NCI-H1105 treated with DMSO at 0.1 percent for 48 hours (cell line): ENCODE measurements at places on chromosomes 13 and 19.
A peak's percentile ranks its signal among the peaks of the same experiment; 100 is the strongest.

GRCh38 chr13:47396915-47397314 is 500.1 kb upstream of the HTR2A start:
- DNase-seq: no peak

DNA sequence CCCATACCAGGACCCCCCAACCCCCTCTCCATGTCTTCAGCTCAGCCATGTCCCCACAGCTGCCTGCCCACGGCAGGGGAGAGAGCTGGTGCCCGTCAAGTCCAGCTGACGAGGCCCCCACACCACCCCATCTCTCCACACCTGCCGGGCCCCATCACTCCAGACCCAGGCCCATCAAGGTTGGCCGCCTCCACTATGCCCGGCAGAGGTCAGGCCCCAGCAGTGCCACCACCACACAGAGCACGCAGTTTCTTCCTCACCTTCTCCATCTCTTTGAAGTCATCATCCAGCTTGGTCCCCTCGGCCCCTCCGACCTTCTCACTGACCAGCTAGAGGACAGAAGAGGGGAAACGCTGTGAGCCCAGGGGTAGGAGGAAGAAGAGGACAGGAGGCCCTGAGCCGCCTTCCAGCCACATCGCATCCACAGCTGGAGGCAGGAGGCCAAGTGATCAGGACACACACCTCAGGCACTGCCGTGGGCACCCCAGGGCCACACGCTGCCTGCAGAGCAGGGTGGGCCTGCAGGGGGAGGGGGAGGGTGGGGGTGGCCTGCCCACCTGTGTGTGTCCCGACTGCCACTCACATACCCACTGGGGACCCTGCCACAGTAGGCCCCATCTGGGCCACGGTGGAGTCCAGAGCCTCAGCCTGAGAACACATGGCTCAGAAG is 23.4 kb downstream of the MPND start:
- no peak for DNase-seq

DNA sequence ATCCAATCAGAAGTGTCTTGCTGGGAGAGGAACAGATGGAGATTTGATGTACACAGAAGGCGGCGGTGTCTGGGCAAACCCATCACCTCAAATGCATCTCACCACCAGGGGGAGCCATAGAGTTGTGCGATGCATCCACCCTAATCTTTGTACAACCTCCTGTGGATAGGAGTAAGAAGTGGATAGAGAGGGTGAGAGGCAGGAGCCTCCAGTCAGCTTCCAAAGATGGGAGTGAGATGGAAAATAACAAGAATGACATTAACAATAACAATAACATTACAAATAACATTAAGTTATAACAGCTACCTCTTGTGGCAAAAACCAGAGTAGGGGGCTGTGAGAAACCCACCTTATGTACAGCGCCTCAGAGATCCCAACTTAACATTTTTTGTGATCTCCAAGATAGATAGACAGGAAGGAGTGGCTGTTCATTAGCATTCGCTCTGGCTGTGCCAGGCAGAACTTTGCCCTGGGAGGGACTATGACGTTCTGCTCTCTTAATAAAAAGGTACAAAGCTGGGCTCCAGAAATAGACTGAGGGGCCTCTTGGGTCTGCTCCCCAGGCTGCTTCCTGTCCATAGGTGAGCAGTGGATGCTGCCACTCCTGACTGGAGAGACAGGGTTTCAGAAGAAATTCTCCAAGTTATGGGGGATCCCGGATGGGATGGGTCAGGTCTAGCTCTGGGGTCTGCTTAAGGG is 5.2 kb upstream of the CEACAM18 start:
- peak; percentile 53 for DNase-seq

GRCh38 chr19:19866611-19867248 is 1.0 kb downstream of the ZNF253 start:
- peak; percentile 30 for DNase-seq

DNA sequence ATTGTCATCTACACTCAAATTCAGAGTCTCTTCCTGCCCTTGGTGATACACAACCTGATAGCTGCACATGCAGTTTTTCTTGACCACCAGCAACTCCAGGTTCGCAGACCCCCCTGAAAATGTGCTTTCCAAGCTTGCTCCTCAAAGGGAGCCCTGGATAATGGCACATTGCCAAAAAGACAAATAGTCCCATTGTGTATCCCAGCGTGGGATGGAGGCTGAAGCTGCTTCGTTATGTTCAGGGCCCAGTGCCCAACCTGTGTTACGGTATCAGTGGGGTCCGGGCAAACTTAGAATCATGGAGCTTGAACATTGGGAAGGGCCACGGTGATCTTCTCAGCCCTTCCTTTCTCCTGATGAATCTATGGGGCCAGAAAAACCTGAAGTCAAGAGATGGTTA is 173.0 kb downstream of the TEX29 start:
- DNase-seq: no peak

DNA sequence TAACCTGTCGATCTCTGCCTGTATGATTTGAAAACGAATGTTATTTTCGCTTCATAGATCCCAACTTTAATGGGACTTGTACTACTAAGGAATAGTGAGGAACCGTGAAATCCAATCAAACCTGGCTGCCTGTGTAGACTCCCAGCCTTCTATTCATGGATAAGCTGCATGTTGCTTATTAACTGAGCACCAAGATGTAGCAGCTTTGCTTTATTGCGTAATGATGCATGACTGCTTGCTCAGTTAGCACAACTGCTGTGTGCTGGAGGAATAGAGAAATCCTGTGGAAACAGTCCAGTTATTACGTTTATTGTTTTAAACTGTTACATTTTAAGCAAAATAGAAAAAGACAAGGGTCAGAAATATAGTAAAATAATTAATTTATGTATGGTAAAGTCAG is 108.2 kb downstream of the SHISA2 start:
- DNase-seq: no peak

- DNase-seq: no peak
Observed at GRCh38 chr19:16378291-16378889, 53.8 kb downstream of the KLF2 start.

GRCh38 chr19:3359919-3360420 is 6.4 kb upstream of the NFIC start:
- peak; percentile 20 for DNase-seq

GRCh38 chr19:28169168-28169887 is 1043.6 kb downstream of the UQCRFS1 start:
- peak; percentile 47 for DNase-seq

DNA sequence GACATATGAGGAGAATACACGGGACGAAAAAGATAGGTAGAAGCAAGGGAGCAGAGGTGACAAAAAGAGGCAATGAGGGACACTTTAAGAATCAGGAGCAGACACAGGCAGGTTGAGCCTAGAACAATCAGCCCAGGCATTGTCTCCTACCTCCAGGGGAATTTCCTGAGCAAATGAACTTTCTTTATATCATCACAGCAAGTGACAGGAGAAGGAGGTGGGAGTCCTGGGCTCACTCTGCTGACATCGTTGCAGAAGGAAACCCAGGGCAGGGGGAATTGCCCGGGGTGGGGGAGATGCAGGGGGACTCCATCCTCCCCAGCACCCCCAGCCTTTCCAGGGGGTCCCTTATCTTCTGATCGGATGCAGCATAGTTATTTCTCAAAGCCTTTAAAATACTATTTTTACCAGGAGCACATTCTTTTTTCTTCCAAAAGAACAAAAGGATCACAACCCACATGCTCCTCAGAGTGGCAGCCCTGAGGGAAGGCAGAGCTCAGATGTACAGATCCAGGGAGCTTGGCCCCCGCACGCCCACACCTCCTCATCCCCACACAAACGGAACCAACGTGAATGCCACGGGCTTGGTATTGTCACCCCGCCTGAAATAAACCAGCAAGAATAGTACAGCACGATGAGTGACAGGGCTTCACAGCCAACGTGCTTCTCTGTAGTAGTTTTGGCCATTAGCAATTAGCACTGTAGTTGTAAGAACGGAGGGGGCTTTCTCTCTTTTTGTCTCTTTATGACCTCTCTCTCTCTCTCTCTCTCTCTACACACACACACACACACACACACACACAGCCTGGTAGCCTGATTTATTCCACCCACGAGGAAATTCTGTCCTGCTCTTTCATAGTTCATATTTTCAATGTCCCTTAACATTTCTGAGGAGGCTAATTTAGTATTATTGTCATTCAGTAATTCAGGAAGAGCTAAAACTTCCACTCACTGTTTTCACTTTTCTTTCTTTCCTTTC is 169.5 kb upstream of the UBL3 start:
- DNase-seq: no peak

DNA sequence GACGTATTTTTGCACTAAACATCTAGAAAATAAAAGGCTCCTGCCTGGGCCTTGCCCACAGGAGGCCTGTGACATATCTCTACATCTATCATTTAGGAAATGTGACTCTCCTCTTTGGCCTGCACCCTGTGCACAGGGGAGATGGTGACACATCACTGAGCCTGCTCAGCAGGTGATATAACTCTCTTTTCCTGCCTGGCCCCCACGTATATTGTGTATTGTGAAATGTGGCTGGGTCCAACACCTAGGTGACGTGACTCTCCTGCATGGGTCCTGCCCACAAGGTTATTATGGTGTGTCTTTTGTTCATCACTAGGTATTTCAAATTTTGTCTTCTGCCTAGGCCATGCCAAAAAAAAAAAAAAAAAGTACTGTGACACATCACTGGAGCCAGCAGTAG is 61.4 kb upstream of the ZNF724 start:
- DNase-seq: no peak

- no peak for DNase-seq
Observed at GRCh38 chr13:77831866-77832265, 86.8 kb downstream of the EDNRB start.

DNA sequence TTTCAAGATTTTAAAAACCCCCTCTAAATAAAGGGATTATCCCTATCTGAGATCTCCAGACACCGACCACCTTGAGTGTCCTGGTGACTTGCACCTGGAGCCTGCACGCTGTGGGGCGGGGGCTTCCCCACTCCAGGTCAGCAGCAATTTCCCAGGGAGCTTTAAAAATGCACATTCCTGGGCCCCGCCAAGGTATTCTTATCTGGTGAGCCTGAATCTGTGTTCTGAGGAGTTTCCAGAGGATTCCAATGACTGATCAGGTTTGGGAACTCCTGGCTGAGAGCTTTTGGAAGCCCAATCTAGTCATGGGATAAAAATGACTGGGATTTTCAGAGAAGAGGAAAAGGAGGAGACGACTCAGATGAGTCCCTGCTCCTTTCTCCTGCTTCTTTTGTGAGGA is 66.1 kb downstream of the FGF9 start:
- no peak for DNase-seq

DNA sequence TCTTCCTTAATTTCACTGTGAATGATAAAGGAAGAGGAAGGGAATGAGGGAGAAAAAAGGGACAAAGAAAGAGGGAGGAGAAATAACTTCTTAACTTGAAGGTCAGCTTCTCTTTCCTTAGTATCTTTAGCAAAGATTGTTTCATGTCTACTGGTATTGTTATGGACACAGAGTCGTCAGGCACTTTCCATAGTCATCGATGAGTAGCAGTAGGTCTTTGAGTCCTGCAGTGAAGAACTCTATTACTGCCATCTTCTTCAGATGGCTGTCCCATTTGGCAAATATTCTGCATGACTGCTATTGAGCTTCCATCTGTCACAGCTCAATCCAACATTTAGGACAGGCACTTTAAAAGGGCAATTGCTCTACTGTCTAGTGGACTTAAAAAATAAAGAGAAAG is 2463.1 kb downstream of the PCDH9 start:
- DNase-seq: no peak

- no peak for DNase-seq
Observed at GRCh38 chr13:43880926-43881325, 1.2 kb downstream of the LACC1 start.

- DNase-seq: no peak
Observed at GRCh38 chr13:77055158-77055557, 28.2 kb upstream of the FBXL3 start.

GRCh38 chr19:18760440-18761383 is 30.4 kb downstream of the COMP start:
- DNase-seq: no peak

DNA sequence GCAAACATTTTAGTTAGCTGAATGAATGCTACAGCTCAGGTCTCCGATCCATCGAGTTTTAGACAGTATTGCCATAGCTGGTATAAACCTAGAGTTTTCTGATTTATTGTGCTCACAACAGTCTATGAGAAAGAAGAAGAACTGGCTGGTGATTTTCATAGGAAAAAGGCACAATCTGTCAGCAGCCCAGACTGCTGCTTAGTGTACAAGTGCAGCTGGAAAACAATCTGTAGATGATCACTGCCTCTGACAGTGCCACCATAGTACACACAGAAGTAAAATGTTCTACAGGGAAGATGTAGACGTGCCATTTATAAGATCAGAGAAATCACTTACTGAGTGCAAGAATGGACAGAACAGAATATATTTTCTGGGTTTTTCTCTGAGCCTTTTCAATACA is 48.4 kb downstream of the MYO16 start:
- DNase-seq: no peak

- DNase-seq: no peak
Observed at GRCh38 chr13:44407379-44407778, 33.8 kb downstream of the SERP2 start.

DNA sequence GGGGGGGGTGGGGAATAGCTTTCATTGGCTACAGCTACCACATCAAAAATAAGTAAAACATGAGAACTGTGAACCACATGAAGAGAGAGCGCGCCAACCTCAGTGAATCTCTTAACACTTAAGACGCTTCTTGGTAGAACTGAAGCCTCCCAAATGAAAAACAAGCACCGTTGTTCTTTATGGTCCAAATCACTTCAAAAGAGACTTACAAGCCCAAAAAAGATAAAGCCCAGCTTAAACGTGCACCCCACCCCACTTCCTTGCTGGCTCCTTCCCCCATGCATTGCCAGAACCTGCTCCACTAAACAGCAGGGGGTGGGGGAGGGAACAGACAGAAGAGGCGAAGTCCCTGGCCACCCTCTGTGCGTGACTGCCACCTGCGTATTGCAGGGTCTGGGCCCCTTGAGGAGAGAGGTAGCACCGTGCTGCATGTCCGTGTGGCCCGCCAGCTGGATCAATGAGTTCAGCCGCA is 479.1 kb downstream of the FOXO1 start:
- DNase-seq: no peak

DNA sequence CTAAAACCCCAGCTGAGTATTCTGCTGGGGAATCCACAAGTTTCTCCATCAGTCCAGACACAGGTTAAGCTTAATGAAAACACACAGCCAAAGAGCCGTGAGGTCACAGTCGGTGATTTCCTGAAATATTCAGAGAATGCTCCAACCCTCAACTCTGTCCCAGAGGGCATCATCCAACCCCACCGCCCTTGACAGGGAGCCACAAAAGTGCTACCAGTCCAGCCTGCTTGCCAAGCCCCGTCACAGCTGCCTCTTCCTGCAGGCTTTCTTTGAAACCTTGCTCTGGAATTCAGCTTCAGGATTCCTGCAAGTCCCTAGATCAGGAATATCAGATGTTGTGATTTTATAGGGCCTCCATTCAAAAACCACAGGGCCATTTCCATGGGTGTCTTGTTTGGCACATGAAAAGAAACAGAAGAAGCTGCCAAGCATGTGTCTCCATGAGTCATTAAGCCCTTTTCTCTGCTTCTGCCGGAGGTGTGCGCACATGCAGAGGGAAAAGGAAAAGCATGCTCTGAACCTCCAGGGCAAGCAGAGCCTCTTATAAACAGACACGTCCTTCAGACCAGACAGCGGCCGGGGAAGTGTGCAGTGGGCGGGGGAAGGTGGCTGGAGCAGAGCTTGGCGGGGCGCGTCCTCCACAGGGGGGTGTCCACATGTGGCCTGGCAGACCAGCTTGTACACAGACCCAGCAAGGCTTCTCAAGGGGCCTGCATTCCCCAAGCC is 164.7 kb downstream of the KATNAL1 start:
- DNase-seq: no peak
